NCI-H2081 (cell line): ENCODE measurements at places on chromosomes 2 and 18.

DNA sequence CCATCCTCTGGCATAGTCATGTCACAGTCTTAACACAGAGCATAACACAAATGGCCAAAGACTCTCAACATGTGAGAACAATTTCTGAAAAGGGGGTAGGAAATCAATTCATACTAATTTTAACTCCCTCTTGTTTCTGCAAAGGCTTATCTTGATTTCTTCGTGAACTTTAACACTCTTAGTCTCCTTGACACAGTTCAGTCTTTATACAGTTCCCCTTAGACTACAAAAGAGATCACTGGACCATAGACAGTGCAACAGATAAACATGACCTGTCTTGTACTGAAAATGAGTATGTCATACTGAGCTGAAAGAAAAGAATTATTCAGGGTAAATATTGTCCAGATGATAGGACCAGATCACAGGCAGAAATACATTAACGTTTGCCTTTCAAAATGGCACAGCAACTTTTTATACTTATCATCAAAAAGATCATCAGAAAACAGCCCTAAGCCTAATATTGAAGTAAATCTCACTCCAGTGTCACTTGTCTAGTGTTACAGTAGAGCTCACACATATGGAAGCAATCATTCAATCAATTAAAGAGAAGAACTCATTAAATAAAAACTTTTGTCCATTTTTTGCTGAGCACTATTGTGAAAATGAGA lies 56.4 kb upstream of the VRK2 start:
- DNase-seq: no peak

DNA sequence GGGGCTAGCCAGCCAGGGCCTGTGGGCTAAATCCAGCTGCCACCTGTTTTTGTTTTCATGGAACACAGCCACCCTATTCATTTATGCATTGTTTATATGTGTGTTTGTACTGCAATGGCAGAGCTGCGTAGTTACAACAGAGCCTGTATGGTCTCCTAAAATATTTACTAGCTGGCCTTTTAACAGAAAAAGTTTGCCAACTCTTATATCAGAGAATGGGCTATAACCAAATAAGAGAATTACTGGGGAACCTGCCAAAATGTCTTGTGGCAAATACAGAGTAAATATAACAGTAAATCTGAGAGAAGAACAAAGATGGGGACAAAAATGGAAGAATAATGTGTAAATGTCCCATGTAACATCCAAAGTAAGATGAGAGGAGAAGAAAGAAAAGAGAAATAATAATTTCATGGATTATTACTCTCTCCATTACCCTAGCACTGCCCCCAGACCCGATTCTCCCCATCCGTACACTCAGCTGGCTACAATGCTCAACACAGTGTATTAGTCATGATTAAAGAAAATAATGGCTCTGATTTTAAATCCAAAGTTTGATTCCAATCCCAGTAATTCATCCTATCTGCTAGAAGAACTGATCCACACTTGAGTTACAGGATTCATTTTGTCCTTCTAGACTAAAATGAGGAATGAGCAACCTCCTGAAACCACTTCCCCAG lies 249.3 kb downstream of the LRATD1 start:
- DNase-seq: no peak

GRCh38 chr2:217802876-217803652 lies 199.7 kb downstream of the TNS1 start:
- DNase-seq: no peak

DNA sequence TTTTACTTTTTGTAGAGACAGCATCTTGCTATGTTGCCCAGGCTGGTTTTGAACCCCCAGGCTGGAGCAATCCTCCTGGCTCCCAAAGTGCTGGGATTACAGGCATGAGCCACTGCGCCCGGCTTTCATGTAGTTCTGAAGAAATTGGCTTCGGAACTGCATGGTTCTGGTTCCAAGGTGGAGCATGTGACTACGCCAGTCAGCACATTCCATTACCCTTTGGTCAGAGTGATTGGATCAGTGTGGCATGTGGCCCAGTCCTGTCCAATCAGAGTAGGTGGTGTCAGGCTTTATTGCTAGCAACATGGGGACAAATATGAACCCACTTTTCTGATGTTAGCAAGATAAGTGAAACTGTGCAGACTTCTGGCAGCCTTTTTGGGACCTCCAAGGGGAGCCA lies 16.3 kb upstream of the ATOH8 start:
- no peak for DNase-seq

GRCh38 chr2:31214444-31214915 lies 2.8 kb downstream of the CAPN14 start:
- no peak for DNase-seq

DNA sequence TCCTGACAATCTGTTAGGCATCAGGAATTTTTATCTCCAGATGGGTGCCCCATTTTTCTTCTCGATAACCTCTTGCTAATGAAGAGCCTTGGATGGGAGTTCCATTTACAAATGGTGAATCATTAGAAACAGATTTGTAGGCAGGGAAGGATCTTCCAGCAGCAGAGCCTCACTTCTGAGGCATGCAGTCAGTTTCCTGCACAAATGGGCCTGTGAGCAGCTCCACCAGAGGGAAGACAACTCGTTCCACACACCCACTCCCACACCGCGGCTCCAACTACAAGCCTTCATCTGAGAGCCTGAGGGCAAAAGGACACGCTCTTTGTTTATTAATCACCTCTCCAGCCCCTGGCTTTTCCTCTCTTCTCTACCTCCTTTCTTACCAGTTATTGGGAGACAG lies 108.5 kb downstream of the CTAGE1 start:
- DNase-seq: no peak

GRCh38 chr2:142873831-142874287 lies 3.6 kb upstream of the KYNU start:
- DNase-seq: no peak

- DNase-seq: no peak
Observed at GRCh38 chr2:212912445-212913103, 238.8 kb downstream of the IKZF2 start.

- DNase-seq: no peak
Observed at GRCh38 chr2:150125188-150125587, 362.3 kb downstream of the RND3 start.

DNA sequence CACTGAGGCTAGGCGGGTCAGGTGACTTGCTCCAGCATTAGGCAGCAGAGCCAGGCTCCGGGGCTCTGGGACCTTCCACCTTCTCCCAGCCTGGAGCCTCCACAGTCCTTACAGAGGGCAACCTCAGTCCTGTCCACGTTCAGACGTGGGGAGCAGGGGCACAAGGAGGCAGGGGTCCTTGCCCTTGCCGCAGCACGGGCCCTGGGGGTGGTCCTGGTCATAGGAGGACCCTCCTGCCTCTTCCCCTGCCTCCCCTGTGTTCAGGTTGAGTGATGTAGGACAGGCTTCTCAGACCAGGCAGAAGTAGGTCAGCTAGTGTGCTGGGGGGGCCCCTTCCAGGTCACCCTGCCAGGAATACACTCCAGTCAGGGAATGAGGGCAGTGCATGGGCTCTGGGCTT lies 5.4 kb upstream of the ARHGEF4 start:
- no peak for DNase-seq

DNA sequence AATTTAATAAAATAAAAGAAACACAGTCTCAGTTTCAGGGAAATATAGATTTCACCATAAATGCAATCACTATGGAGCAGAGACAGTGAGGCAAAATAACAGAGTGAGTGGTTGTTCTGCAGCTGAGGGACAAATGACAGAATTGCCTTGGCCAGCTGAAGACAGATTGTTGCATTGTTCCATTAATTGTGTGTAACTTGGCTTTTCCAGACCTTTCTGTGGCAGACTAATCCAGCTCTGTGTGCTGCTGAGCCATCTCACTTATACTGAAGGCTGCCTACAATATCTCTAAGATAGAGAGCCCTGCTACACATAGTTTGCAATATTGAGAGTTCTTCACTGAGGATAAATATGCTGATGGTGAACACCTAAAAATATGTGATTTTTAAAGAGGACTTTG lies 11.5 kb downstream of the LRRTM1 start:
- DNase-seq: no peak

GRCh38 chr2:238853218-238853617 lies 5.3 kb downstream of the TWIST2 start:
- no peak for DNase-seq

DNA sequence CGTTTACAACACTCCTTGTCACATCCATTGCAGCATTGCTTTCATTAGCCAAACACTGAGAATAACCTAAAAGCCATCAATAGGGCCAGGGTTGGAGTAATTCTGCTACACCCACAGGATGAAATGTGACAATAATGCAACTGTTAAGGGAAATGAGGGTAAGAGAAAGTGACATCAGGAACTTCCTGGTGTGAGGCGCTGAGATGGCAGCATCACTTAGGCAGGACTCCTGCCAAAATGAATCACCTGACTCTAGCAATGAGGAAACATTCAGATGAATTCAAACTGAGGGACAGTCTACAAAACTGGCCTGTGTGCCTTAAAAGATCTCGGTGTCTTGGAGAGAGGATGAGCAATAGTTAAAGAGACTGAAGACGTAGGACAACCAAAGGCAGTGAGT lies 115.6 kb upstream of the AGAP1 start:
- DNase-seq: peak; percentile 15

- DNase-seq: no peak
Observed at GRCh38 chr2:20674974-20675679, 8.2 kb downstream of the GDF7 start.

DNA sequence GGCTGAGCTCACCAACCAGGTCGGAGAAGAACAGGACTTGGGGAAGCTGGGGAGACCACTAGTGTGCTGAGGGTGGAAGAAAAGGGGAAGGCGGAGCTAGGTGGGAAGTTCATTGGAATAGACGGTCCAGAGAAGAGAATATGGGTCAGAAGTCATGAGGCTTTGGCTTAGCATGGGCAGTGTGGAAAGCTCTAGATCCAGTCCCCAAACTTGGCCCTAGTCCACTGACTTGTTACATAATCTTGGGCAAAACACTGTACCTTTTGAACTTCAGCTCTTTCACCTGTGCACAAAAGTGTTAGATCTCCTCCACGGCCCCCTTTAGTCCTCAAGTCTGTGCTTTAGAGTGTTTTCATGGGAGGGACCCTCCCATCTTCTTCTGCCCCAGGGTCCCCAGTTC lies 10.7 kb downstream of the GCKR start:
- DNase-seq: no peak

GRCh38 chr2:19664646-19665045 lies 237.1 kb downstream of the TTC32 start:
- no peak for DNase-seq

GRCh38 chr18:59123588-59124369 lies 15.9 kb upstream of the SEC11C start:
- no peak for DNase-seq

DNA sequence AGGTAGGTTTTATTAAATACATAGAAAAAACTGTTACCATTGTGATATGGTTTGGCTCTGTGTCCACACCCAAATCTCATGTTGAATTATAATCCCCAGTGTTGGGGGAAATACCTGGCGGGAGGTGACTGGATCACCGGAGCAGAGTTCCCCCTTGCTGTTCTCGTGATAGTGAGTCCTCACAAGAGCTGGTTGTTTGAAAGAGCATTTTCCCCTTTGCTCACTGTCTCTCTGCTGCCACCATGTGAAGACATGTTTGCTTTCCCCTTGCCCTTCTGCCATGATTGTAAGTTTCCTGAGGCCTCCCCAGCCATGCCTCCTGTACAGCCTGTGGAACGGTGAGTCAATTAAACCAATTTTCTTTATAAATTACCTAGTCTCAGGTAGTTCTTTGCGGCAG lies 352.7 kb upstream of the SLC39A10 start:
- DNase-seq: no peak

GRCh38 chr2:60861736-60862135 lies 19.6 kb upstream of the REL start:
- no peak for DNase-seq

- DNase-seq: peak; percentile 59
Observed at GRCh38 chr2:17538844-17539554, 1.5 kb upstream of the VSNL1 start.

- no peak for DNase-seq
Observed at GRCh38 chr2:134086594-134087219, 167.2 kb upstream of the MGAT5 start.

DNA sequence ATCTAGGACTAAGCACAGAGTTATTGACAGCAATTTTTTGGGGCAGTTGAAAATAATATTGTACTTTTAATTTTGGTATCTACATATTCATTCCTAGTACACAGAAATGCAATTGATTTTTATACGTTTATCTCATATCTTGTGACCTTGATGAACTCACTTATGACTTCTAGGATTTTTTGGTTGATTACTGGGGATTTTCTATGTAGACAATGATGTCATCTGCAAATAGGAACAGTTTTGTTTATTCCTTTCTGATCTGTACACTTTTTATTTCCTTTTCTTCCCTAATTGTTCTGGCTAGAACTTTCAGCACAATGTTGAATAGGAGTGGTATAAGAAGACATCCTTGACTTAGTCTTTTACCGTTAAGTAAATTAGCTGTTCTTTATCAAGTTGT lies 143.5 kb upstream of the PGAP1 start:
- no peak for DNase-seq

- DNase-seq: peak; percentile 3
Observed at GRCh38 chr2:152861349-152861942, 143.0 kb downstream of the ARL6IP6 start.

GRCh38 chr2:8750221-8750620 lies 68.4 kb downstream of the ID2 start:
- no peak for DNase-seq

DNA sequence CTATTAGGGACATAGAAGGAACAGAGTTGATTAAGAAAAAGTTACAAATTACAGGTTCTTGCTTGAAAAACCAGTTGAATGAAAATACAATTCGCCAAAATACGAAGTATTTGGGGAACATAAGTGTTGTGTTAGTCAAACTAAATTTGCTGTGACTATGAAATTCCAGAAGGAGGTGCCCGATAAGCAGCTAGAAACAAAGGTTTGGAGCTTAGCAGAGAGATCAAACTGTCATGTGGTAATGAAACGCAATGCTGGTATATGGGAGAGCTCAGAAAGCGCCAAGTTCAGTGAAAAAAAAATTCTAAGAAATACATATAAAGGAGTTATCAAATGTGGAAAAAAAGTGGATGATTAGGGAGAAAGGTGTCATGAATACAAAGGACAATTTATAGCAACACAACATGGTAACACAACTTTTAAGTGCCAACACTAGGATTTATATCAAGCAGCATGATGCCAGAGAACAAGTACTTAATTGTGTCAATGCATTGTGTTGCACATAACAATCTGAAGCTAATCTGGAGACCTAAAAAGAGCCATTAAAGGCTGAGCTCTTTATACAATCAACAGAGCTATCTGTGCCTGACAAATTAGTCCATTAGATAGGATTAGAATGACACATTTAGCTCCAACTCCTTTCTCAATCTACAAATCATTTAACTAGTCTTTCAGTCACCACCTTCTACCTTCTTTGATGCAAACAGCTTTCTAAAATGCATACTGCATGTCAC lies 31.2 kb downstream of the SMAD2 start:
- DNase-seq: no peak

DNA sequence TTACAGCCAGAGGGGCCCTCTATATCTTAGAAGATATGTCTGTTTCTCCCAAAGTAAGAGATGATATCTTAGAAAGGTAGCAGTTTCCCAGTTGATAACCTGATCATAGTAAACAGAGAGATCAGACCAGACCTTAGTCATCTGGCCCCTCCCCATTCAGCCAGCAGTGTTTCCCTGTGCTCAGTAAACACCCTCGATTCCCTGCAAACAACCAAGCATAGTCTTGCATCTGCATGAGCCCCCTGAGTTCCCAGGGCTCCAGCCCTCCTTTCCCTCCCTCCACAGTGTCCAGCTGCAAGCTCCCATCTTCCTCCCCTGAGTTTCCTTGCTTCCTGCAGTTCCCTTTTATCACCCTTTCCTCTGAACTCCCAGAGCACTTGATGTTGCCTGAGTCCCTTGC lies 20.3 kb downstream of the NRP2 start:
- DNase-seq: no peak
